ENCODE measurements at places on chromosomes 7 and 10. TPM values are rescaled to one million over a fixed set of nuclear protein-coding genes. Genes with fewer than 3 reads are reported as not detected.

GRCh38 chr7:156929789-156930539 is 19.5 kb upstream of the NOM1 start:
- no peak for DNase-seq

DNA sequence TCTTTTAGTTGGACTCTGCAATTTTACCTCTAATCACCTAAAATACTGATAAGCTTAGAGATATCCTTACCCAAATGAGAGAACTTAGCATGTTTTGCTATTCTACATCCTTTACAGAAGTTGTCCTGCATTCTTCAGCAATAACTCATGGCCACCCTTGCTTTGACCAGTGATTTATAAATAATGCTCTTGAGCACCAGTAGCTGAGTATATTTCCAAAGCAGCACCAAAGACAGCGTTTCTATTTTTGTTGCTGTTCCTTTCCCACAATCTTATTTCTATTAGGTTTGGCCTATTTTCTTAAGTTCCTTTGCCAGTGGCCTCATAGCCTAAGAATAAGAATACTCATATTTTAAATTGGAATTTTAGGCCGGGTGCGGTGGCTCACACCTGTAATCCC is 15.0 kb downstream of the ARPC1A start:
- no peak for DNase-seq

GRCh38 chr7:43511029-43511428 is 71.9 kb upstream of the STK17A start:
- no peak for DNase-seq

- DNase-seq: no peak
Measured at GRCh38 chr10:8444630-8445029, 390.1 kb downstream of the GATA3 start.

- no peak for DNase-seq
Measured at GRCh38 chr7:1244700-1245523, 12.2 kb downstream of the UNCX start.

GRCh38 chr7:17355050-17355449 is 56.6 kb downstream of the AHR start:
- no peak for DNase-seq

DNA sequence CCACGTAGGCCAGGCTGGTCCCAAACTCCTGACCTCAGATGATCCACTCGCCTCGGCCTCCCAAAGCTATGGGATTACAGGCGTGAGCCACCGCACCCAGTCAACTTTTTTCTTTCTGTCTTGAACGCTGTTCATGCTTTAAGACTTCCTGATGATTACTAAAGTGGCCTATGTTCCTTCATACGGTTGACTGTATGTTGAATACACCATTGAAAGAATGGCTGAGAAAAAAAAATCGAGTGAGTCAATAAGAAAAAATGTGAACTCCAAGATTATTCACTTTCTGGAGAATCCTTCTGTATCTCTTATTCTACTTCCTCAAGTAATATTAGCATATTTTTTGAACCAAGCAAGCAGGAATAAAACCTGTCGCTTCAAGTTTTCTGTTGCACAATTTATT is 955.0 kb downstream of the GATA3 start:
- no peak for DNase-seq

DNA sequence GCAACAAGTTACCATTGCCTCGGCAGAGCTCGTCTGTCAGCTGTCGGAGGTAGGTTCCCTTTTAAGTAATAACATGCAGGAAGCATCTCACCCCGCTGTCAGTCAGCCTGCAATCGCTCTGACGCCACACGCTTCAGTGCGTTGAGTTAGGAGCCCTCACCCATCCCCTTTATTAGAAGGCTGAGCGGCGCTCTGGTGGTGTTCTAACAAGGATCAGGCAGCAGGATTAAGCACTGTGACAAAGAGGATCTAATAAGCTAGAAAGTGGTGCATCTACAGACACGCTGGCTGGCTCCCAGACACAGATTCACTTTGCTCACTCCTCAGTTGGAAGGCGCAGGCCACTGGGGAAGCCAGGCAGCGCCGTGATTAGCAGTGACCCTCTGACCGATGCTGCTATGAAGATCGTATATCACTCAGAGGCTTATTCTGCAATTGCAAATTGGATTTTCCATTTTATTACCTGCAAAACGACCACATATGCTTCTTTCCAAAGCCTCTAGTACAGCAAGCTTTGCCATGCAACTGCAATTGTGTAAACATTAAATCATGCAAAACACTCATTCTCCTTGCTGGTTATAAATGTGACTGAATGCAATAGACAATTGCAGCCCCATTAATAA is 117.7 kb downstream of the RSU1 start:
- no peak for DNase-seq

DNA sequence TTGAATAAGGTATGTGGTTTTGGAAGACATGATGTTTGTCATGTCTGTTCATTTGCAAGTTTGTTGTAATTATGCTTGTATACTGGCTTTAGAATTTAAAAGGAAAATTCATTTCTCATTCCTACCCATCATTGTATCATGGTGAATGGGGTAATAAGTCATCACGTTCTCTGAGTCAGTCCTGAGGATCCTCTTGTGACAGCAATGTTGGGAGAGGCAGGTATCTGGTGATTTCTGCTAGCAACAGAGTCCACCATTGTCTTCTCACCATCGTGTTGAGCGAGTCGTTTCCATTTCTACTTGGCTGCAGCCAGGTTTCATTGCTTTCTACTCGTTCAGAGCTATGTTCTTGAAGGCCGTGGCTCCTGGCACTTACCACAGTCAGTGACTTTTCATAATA is 16.3 kb downstream of the CUL1 start:
- no peak for DNase-seq

DNA sequence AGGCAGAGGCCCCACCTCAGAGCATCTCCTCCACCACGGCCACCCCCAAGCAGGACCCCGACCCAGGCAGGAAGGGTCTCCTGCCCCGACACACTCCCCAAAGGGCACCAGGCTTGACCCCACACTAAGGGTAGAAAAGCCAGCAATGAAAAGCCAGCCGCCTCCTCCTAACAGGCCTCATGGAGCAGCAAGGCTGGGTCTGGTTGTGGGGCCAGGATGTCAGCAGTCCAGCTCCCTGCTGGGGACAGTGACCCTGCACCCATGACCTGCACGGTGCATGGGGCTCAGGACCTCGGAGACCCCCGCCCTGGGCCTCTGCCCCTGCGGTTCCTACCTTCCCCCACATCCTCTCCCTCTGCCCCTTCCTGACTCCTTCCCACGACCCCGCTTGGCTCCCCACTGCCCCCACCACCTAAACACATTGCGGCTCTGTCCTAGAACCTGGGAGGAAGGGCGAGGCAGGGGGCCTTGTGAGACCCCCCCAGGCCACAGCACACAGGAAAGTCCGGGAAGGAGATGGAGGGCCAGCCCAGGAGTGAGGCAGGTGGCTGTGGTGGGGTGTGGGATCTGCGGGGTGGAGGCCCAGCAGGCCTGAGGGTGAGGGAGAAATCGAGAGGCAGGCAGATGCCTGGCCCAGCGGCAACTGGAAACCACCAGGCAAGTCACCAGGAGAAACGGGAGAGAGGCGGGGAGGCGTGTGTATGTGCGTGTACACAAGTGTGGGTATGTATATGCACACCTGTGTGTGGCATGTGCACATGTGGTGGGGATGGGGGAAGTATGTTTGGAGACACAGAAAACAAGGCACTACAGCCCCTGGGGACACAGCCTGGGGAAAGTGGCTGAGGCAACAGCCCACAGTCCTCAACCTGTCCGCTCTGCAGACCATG is 229.9 kb downstream of the MAD1L1 start:
- no peak for DNase-seq

- no peak for DNase-seq
Measured at GRCh38 chr7:117873310-117874190, at the start of gene CTTNBP2. TSS of gene CTTNBP2 (minus strand) at chr7:117873441. CDS start at chr7:117873415, 26 bp downstream.

WDFY4 gene
- total RNA-seq: 0.18 TPM

TMEM213 gene
- total RNA-seq: not detected

ENTPD7 gene
- total RNA-seq: 7.5 TPM

PIK3AP1 gene
- 12.4 TPM for total RNA-seq

CPA4 gene
- not detected for total RNA-seq

HOXA6 gene
- not detected for total RNA-seq

C10orf105 gene
- total RNA-seq: 0.11 TPM

CCDC6 gene
- 61.5 TPM for total RNA-seq

ZNF487 gene
- 2.0 TPM for total RNA-seq

BTBD16 gene
- not detected for total RNA-seq
